ENCODE measurements at places on chromosomes 16 and 17. TPM values are rescaled to one million over a fixed set of nuclear protein-coding genes. Genes with fewer than 3 reads are reported as not detected.

EPX gene
- total RNA-seq = not detected

BRIP1 gene
- 5.2 TPM for total RNA-seq

STX1B gene
- 0.97 TPM for total RNA-seq

PRSS36 gene
- total RNA-seq = 2.1 TPM

NPTX1 gene
- 3.4 TPM for total RNA-seq

CMIP gene
- 7.7 TPM for total RNA-seq

ASB16 gene
- not detected for total RNA-seq

SLFN14 gene
- total RNA-seq = not detected

CLEC10A gene
- not detected for total RNA-seq

EVPL gene
- total RNA-seq = not detected

SLC16A13 gene
- 1.1 TPM for total RNA-seq

CBFA2T3 gene
- total RNA-seq = 0.16 TPM

GPR179 gene
- not detected for total RNA-seq

PDE6G gene
- not detected for total RNA-seq

UMOD gene
- not detected for total RNA-seq

KRTAP1-5 gene
- 1.5 TPM for total RNA-seq

ELAC2 gene
- total RNA-seq = 57.9 TPM

Measured in hair follicle dermal papilla cell (primary cell).